ENCODE measurements at places on chromosomes 3 and 15. TPM values are rescaled to one million over a fixed set of nuclear protein-coding genes. Genes with fewer than 3 reads are reported as not detected.

Gene GPR62
- total RNA-seq: 0.44 TPM

Gene PAQR9
- 2.5 TPM for total RNA-seq

DNA sequence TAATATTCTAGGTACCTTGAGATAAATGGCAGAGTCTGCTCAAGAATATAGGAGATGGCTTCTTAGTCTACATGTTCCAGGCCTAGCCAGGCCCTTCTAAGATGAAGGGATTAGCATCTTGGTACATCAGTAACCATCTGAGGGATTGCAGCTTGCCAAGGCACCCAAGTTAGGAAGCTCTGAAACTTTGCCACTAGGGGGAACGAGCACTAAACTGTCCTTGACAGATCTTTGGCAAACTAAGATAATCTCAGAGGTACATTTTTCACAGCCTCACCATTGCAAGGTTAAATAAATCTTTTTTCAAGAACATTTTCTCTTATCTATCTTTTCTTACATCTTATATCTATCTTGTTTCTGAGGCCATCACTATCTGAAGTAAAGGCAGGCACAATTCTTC lies 351.2 kb downstream of the RAP2B start:
- DNase-seq: no peak

- peak; percentile 78 for DNase-seq
These were observed 132.0 kb upstream of the IL12A start for GRCh38 chr3:159856590-159857104.

Gene GOLGA6L7
- not detected for total RNA-seq

DNA sequence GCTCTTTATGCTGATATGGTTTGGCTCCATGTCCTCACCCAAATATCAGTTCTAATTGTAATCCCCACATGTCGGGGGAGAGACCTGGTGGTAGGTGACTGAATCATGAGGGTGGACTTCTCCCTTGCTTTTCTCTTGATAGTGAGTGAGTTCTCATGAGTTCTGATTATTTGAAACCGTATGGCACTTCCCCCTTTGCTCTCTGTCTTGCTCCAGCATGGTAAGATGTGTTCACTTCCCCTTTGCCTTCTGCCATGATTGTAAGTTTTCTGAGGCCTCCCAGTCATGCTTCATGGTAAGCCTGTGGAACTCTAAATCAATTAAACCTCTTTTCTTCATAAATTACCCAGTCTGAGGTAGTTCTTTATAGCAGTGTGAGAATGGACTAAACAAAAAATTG lies 107.6 kb downstream of the IMPG2 start:
- no peak for DNase-seq

DNA sequence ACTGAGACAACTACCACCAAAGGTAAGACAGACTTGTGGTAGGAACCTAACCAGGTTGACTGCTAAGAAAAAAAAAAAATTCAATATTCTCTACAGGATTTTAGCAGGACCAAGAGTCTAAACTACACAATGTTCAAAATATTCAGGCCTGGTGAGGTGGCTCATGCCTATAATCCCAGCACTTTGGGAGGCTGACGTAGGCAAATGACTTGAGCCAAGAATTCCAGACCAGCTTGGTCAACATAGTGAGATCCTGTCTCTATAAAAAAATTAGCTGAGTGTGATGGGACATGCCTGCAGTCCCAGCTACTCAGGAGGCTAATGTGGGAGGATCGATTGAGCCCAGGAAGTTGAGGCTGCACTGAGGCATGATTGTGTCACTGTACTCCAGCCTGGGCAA lies 341.6 kb upstream of the WNT5A start:
- no peak for DNase-seq

DNA sequence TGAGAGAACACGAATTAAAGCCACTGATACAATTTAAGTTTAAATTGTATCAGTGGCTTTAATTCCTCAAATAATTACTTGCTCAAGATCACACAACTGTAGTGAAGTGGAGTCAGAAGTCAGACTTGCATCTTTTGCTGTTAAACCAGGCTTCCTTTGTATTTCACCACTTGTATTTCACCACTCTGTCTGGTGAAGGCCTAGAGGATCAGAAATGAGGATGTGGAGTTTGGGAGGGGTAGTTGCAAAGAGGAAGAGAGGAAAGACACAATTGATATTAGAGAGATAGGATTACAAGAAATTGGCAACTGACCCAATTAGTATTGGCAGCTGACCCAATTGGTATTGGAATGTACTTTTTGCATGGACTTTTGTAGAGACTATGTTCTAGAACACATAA lies 288.1 kb upstream of the GPR149 start:
- DNase-seq: no peak

Gene TMEM42
- total RNA-seq: 9.6 TPM

GRCh38 chr3:151367448-151367847 lies 17.1 kb downstream of the P2RY12 start:
- no peak for DNase-seq

Gene LRRC3B
- total RNA-seq: 1.9 TPM

DNA sequence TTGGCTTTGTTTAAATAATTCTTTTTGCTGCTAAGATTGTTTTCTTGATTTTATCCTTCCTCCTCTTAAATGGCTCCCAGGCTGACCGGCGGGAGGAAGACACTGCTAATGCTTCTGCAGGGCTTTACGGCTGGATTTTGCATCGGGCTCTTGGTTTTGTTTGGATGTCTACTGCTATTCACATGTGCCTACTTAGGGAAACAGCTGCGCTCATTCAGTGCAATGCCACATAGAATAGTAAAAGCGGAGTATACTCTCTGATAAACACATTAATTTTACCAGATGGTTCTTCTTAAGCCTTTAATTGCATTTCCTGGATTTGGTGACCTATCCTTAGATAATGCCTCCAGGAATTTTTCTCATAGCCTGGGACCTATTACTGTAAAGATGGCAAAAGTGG lies 146.6 kb downstream of the THSD4 start:
- no peak for DNase-seq

DNA sequence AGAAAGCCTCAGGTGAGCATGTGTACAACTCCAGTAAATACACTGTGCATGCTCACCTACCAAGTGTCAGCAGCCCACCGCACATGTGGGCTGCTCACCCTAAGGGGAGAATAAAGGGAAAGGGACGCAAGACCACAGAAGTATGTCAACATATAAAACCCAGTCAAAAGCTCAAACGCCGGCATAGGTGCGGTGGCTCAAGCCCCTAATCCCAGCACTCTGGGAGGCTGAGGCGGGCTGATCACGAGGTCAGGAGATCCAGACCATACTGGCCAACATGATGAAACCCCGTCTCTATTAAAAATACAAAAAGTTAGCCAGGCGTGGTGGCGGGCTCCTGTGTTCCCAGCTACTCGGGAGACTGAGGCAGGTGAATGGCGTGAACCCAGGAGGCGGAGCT lies 732.1 kb downstream of the ZPLD1 start:
- no peak for DNase-seq

DNA sequence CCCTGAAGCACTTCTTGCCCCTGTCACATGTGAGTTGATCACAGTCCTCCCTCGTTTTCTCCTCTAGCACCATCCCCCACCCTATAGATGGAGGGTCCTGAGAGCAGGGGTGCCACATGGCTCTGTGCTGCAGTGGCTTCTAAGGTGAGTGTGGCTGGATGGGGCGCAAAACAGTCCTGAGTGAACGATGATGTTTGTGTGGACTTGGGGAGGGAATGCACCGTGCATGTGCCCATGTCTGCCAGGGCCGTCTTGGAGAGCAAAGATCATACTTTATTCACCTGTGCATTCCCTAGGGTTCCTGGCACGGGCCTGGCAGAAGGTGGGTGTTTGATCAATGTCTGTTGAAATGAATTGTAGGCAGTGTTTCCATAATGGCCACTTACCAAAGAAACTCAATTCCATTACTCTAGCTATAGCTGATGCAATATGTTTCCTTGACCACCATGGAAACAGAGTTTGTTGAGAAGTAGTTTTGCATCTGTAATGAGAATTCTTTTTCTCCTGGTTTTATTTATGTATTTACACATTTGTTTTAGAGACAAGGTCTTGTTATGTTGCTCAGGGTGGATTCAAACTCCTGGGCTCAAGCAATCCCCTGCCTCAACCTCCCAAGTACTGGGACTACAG lies 58.0 kb downstream of the ABTB1 start:
- DNase-seq: peak; percentile 4

GRCh38 chr3:46859001-46859710 lies 4.1 kb downstream of the MYL3 start:
- peak; percentile 10 for DNase-seq

DNA sequence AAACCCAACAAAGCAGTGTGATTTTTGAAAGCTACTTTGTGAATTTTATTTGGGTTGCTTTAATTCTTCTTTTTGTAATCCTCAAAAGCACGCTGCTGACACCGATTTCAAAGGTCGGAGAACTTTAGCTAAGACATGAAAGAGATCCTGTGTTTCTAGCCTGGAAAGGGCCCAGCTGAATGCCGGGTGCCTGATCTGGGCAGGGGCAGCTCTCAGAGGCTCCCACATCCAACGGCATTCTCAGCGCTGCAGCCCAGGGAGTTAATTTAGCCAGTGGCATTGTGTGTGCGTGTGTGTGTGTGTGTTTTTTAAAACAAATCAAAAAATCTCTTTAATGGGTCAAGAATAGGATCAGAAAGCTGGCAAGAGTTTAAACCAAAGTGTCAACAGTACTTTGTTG lies 6.6 kb downstream of the RBP1 start:
- no peak for DNase-seq

Gene BNC1
- 1.1 TPM for total RNA-seq

DNA sequence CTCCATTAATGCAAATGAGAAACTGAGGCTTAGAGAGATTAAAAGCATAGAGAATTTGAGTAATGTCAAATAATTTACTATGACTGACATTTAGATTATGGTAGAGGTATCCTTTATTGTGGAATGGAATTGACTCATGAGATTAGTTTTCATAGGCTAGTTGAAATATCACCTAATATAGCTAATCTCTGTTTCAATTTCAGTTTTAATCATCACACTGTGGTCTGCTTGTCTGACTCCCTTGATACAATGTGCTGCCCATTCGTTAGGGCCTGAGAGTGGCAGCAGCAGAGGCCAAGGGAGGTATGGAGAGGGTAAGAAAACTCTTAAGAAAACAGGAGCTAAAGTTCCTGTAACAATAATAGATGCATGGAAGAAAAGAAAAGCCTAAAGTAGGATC lies 13.2 kb upstream of the ZBTB20 start:
- no peak for DNase-seq

DNA sequence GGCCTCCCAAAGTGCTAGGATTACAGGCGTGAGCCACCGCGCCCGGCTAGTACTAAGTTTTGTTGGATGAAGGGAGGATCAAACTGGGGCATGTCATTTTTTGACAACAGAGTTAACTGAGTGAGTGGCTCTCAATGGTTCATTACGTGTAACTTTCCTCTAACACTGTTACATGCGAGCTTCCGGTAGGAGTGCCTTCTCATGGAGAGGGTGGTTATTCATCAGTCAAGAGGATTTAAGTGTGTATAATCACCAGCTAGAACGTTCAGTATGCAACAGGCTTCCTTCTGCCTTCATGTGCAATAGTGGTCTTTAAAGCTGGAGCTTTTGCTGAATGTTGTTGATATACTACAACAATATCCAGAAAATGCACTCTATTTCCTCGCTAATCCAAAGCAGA lies 19.1 kb upstream of the GOLGA8A start:
- no peak for DNase-seq

GRCh38 chr15:31024979-31025378 lies 33.6 kb upstream of the MTMR10 start:
- no peak for DNase-seq

DNA sequence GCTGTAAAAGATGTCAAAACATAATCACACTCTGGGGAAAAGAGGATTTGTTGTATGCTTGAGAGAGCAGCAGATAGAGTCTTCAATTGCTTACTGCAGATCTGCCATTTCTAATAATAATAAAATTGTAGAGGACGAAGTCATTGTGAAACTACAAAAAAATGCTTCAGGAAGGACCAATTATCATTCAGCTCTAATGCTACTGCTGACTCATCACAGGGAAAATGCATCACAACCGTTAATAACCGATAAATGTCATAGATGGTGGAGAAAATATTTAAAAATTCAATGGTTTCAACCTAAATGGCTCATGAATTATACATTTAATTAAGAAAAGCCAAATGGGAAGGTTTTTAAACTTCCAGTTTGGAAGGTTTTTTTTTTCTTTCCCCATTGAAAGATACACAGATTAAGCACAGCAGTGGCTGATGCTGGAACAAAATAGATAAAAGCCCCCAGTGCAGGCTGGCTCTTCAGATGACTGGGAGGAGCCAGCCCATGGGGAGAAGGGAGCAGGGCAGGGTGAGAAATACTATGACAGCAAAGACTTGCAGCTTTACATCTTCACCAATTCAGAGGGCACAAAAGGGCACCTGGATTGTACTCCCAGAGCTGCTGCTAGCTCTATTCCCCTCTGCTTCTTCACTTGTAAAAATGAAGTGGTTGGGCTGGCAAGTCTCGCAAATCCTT lies 196.1 kb downstream of the CNTN6 start:
- DNase-seq: no peak
